ENCODE measurements at places on chromosomes 12 and 14.

DNA sequence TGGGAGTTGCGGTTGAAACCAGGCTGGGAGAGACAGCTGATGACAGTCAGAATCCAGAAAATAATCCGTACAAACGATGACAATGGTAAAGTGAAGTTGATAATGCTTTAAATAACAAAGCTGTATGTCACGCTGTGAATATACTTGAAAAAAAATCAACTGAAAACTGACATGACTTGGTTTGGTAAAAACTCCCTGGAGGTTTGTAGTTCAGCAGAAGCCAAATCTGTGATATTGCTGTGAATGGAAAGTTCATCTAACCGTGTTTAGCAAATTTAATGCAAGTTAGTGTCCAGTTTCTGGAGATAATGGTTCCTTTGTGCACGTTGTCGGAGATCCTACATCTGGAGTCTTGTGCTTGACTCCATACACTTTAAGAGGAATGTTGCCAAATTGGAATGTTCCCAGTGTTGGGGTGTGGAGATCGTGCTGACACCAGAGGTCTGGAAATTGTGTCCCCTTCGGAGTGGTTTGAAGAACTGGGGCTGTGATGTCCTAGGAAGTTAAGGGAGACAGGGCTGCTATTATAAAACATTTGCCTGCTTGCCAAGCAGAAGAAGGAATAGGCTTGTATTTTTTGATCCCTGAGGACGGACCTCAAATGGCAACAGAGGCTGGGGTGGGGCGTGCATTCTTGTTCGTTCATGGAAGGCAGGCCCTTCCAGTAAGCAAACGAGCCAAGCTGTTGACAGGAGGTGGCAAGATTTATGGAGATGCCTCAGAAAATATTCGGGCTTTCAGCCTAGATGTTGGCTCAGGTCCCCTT, 30.6 kb downstream of the PPFIBP1 start:
- DNase-seq: no peak

DNA sequence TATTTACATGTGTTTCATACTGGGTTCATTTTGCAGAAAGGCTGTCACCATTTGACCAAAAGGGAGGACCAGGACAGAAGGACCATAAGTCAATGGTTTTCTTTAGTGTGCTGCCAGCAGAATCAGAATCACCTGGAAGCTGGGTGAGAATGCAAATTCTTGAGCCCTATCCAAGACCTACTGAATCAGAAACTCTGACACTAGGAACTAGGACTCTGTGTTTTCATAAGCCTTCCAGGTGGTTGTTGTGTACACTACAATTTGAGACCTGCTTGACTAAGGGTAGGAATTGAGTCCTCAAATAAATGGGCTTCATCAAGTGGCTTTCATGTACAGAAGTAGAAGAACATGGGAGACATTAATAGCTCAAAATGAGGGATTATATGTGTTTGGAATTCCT, 32.2 kb downstream of the PDE6H start:
- DNase-seq: no peak

GRCh38 chr12:71719647-71720370, 33.9 kb downstream of the TMEM19 start:
- DNase-seq: no peak

GRCh38 chr12:122943196-122943595, 23.1 kb downstream of the ABCB9 start:
- no peak for DNase-seq

GRCh38 chr12:47808574-47809365, 10.9 kb downstream of the HDAC7 start:
- DNase-seq: no peak

DNA sequence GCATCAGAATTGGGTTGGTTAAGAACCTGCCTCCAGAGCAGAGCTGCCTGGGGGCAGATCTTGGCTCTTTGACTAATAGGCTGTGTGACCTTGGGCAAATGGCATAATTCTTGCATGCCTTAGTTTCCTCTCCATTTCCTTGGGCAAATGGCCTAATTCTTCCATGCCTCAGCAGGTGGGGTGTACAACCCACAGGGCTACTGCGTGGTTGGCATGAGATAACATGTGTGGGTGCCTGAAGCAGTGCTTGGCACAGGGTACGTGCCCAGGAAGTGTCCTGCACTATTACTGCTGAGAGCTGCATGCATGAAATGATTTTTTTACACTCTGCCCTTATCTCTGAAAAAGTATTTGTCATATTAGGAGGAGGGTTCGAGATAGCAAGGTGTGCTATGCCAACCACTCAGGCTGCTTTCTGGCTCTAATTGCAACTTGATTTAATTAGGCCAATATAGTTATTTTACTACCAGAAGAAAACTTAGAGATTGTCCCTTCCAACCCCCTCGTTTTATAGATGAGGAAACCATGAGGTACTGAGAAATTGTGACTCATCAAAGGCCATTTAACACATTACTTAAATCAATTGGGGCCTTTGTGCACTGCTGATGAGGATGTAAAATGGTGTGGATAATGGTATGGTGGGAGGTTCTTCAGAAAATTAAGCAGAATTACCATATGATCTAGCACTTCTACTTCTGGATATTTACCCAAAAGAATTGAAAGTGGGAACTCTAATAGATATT, 161.6 kb upstream of the HIF1A start:
- DNase-seq: no peak

DNA sequence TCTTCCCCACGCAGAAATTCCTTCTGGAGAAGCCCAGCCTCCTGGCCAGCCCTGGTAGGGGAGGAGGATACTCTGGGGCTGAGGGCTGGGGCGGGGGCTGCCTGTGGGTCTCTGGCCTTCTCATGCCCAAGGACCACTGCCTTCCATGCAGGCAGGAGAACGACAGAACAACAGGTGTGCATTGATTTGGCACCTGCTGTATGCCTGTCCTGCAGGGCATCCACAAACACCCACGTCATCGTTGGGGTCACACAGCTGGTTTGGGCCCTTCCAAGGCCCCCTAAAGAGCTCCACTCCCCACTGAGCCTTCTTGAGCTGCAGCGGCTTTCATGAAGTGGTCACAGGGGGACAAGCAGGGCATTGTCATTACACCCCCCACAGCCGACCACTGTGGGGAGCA, 60.4 kb downstream of the PHETA1 start:
- no peak for DNase-seq

DNA sequence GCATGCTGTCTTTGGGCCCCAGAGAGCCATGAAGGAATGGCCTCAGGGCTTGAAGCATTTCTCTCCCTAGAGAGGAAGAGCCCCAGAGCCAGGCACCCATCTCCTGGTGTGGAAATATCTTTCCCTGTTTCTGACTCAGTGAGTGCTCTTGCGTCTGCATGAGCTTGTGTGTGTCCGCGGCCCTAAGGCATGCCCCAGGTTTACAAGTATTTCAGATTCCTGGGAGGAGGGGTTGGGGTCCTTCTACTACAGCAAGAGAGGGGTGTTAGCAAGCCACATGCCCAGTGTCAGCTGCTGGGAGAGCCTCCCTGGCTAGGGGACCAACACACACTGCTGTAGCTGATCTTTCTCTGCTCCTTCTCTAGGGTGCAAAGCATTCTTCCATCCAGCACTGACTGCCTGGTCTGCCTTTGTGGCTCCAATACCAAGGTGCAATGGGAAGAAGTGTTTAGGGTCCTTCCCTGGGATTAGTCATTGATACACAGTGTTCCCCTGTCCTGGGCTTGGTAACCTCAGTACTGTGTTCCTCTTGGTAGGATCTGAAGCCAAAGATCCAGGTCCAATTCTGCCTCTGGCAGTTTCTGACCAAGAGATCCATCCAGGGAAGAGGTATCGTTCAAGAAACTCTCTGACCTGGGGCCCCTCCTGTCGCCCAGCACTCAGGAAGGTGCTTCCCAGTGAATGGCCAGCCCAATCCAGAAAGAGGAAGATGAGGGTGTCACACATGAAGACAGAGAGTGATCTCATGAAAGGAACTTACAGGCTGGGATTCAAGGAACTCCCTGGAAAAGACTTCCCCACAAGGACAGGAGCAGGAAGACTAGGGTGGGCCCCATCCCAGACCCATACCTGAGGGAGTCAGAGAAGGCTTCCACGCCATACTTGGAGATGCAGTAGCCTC, 3.1 kb downstream of the RDH16 start:
- no peak for DNase-seq

DNA sequence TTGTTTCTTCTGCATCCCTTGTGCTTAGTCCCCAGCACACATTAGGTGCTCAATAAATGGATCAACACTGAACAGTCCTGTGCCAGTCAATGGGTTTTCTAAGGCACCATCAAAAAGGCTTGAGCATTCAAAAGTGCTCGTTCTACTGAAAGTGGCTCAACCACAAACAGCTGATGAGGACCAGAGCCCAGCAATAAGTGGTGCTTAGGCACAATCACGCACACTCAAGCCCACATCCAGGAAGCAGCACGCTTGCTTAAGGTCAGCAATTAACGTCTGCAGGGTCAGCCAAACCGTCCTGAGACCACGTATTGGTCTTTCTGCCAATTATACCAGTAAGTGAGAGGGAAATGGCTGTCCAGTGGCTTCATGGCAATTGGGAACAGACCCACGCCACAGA, 56.5 kb downstream of the PRIMA1 start:
- DNase-seq: no peak

DNA sequence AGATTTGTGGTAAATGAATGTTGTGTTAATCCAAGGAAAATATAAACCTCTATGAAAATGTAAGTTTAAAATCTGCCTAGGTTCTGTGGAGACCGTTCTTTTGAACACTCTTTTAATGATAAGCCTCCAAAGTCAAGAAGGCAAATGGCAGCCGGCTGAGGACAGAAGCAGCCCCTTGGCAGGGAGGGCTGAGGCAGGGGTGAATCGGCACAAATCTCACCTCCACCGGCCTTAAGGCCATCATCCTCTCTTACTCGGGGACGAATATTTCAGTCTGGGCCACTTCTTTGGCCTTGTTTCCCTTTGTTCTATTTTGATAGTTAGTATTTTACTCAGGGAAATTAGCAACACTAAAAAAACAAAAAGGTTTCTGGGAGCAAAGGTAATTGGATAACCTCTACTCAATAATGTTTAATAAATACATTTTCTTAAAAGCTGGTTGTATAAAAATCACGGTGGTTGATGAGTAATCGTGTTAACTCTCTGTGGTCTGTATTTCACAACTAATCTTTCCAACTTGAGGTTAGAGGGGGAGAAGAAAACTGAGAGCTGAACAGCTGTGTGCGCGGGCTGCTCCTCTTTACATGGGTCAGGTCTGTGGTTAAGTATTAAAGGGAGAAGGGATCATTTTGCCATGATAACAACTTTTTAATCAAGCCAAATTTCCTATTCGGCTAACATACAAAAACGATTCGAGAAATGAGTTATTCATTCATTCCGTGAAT, 18.6 kb downstream of the LGMN start:
- DNase-seq: no peak

GRCh38 chr12:93020631-93021597, 91.8 kb upstream of the EEA1 start:
- DNase-seq: no peak

- DNase-seq: no peak
Observed at GRCh38 chr12:14842315-14842714, 1.0 kb downstream of the ART4 start.

GRCh38 chr14:92259613-92260357, 63.2 kb upstream of the SLC24A4 start:
- DNase-seq: no peak

- no peak for DNase-seq
Observed at GRCh38 chr12:1924996-1925683, 6.7 kb upstream of the CACNA2D4 start.

DNA sequence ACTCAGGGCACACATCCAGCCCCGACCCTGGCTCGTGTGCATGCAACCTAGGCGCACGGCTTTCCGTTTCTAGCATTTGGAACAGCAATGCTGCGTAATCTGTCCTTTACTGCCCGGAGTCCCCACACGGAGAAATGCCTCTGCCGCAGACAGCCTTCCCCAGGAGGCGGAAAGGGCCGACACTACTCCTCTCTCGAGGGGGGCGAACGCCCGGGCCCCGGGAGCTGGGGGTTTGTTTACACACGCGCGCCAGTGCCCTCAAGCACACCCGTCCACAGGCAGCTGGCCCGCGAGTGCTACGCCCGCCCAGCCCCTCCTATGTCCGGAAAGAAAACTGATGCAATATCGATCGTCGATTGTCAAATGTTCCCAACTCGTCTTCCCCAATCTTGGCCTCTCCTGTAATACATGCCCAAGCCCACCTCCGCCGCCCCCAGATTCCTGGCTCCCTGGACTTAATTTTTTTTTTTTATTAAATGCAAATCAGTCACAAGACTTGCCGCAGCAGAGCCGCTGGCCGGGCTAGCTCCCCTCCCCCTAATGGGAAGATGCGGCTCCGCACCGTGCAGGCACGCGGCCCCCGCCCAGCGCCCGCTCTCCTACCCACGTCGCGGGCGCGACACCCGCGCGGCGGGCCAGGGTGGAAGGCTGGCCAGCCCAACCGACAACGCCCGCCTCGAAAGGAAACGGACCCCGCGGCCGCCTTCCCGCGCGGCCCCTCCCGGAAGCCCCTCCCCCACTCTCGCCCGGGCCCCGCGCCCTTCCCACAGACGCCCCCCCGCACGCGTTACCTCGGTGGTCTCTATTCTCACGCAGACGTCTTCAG, 642 bp downstream of the SLC38A2 start:
- no peak for DNase-seq

DNA sequence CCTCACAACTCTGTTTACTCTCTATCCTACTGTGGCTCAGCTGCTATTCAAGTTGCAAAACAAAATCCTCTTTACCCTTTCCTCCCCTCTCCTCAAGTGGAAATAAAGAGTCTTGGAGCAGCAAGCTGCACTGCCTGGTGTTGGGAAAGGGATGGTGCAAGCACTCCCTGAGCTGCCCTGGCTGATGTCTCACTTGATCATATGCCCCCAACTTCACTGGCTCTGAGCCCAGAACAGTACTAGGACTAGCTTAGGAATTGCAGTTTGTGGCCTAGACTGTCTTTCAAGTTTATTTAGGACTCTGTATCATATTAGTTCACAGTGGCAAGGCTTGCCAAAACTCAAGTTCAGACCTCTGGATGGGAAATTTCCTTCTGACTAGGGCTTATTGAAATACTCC, 1683.8 kb upstream of the SEL1L start:
- no peak for DNase-seq

GRCh38 chr12:131463174-131463573, 247.7 kb upstream of the SFSWAP start:
- no peak for DNase-seq

DNA sequence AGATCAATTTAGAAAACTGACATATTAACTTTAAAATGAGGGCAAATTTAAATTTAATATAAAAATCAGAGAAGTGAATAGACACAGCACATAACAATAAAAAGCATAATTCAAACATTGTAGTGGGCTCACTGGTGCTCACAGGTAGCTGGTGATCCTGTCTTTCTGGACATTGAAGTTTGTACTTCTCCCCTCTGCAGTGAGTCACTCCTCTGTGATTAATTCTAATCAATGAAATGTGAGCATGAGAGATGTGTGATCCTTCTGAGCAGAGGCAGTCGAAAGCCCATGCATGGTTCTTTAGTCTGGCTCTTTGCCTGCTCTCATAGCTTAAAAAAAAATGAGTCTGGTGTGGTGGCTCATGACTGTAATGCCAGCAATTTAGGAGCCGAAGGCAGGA, 59.0 kb upstream of the RERGL start:
- DNase-seq: no peak

- no peak for DNase-seq
Observed at GRCh38 chr14:35197015-35197414, 74.7 kb downstream of the PRORP start.

DNA sequence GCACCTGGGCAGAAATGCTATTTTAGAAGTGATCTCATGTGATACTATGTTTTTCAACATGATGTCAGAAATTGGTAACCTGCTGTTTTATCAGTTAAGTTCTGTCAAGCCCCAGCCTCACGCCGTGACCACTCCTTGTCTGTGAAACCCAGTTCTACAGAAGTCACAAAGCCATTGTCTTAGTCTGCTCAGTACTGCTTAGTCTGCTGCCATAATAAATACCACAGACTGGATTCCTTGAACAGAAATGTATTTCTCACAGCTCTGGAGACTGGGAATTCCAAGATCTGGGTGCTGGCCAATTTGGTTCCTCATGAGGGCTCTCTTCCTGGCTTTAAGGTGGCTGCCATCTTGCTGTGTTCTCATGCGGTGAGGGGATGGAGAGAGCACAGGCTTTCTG, 176.9 kb downstream of the PRKCH start:
- no peak for DNase-seq

Data from omental fat pad (tissue), 4 donors.